ENCODE measurements at places on chromosomes 2 and 18.

DNA sequence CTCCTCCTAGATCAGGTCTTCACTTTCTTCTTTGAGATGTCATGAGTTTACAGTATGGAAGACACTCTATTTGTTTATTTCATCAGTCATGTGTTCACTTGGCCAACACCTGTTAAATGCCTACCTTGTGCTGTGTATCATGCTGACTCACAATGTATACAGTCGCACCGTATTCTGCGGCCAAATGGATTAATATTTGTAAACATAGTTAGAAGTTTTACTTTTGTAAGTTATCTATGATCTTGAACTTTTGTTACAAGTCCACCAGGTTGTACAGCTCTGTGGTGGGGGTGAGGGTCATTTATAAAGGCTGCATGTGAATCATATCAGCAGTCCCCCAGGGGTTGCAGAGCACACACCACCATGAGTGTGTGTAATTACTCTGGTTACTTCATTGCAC lies 408.7 kb upstream of the NRP2 start:
- DNase-seq = no peak

- no peak for DNase-seq
Measured at GRCh38 chr2:121723316-121723715, 13.4 kb downstream of the NIFK start.

DNA sequence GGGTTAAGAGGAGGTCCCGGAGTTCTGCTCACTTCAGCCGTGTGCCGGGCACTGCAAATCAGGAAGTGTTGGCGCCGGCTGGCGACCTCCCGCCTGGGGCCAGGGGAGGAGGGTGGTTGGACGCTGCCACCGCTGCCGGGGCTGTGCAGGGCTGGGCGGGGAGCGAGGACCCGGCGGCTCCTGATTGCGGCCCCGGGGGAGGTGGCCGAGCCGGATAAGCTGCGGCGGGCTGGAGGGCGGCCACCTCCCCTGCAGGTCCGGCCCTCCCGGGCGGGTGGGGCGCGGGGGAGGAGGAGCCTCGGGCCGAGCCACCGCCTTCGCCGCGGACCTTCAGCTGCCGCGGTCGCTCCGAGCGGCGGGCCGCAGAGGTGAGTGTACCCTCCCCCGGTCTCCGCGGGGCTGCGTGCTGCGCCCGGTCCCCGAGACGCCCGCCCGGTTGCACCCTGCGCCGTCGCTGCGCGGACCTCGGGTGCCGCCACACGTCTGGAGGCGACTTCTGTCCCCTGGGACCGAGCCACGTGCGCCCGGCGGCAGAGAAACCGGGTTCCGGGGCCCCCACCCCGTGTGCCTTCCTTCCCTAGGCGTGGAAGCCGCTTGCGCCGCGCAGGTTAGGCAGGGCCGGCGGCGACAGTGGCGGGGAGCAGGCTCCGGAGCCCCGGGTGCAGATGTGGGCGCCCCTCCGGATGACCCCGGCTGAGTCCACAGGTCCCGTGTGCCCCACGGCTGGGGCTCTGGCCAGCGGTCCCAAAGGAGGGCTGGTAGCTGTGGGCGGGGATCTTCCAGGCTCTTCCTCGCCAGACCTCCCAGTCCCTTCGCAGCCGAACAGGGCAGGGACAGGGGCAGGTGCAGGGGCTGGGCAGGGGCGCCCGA lies at the start of gene STEAP3:
TSS of gene STEAP3 (plus strand) at position 314 of the 870 bp plus-strand sequence. CDS start 7,179 bp downstream, outside the sequence.
- no peak for DNase-seq

GRCh38 chr2:214587442-214587841 lies 176.6 kb downstream of the VWC2L start:
- DNase-seq = no peak

- no peak for DNase-seq
Measured at GRCh38 chr2:130837811-130838565, 1.3 kb downstream of the ARHGEF4 start.

DNA sequence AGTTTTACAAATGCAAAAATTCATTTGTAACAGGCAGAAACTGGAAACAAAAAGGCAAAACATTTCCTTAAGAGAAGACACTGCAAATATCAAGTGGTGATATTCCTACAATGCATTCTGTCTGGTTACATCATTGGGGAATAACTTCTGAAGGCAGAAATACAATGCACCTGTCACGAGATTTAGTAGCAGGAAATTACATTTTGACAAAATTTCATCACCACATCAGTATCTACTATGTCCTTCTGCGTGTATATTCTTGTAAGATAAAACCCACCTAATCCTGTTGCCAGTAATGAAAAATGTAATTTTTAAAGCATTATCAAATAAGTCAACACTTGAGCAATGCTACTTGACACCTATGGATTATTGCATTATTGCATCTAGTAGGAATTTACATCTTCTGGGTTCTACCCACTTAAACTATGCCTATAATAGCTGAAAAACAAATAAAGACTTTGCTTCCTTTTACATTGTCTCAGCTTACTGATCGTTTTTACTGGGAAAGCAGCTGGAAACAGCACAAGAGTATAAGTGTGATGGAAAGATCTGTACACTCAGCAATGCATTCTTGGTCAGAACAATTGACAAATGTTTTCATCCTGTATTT lies 59.5 kb downstream of the IRS1 start:
- no peak for DNase-seq

GRCh38 chr2:72139471-72139873 lies 8.2 kb downstream of the CYP26B1 start:
- DNase-seq = no peak

DNA sequence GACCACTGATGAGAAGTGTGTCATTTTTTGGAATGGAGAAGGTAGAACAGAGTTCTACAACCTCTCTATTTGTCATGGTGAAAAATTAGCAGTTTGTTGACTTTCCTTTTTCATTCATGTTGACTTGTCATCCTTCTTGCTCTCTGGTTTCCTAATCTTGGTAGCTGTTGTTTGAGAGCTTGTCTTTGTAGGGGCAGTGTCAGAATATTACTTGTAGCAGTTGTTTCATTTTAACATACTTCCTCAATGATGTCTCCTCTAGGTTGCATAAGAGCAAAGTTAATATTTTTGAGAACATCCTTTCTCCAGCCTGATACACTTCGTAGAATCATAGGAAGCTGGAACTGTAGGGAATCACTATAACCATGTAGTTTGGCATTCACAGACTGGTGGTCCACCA lies 368.2 kb upstream of the FANCL start:
- DNase-seq = no peak

DNA sequence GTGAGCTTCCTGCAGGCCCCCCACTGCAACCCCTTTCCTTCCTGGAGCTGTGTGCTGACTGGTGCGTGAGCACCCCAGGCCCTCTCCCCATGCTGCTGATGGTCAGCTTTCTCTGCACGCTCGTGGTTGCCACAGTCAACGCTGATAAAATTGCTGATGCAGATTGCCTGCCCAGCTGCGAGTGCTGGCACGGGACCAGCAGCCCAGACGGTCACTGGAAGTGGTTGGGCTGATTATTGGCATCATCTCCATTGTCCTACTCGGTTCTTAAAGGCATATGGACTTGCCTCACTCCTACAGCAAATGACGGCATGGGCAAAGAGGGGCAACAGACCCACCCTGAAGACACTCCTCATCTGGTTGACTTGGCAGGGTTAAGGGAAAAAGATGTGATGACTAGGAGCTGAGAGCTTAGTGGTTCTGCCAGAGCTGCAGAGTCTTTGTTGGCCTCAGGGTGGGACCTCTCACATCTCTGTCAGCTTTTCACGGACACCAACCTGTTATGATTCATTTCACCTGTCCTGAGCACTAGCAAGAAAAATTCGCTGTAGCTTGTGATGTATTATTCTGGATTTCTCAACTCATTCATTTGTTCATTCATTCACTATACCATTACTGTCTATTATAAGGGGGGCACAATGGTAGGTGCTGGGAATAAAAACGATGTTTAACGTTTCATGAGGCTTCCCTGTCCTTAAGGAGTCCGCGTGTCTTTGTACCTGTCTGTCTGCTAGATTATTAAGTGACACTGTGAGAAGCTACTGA lies 38.4 kb downstream of the PAX8 start:
- no peak for DNase-seq
